ENCODE measurements at places on chromosomes 6 and 20.

DNA sequence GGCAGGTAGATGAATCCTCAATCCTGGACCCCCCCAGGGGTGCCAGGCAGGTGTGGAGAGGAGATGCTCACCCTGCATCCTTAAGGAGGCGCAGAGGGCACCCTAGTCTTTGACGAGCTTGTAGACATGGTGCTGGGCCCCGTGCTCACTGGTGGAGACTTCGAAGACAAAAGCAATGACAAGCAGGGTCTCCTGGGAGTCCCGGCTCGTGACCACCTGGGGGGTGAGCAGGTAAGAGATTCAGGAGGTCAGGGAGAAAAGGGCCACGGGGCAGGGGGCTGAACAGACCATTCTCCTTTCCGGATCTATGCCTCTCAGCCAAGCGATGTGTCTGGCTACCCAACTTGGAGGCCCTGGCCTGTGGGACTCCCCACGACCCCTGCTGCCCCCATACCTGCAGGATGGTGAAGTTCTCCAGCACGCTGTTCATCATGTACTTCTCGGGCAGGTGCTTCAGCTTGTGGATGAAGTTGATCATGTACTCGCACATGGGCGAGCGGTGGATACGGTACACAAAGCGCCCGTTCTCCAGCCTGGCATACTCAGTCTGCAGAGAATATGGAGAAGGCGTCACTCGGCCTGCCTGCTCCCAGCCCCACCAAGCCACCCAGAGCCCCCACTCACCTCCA lies 6.9 kb downstream of the RPL10A start:
- no peak for DNase-seq

- DNase-seq = no peak
Observed at GRCh38 chr6:107662333-107662732, 161.8 kb downstream of the SCML4 start.

DNA sequence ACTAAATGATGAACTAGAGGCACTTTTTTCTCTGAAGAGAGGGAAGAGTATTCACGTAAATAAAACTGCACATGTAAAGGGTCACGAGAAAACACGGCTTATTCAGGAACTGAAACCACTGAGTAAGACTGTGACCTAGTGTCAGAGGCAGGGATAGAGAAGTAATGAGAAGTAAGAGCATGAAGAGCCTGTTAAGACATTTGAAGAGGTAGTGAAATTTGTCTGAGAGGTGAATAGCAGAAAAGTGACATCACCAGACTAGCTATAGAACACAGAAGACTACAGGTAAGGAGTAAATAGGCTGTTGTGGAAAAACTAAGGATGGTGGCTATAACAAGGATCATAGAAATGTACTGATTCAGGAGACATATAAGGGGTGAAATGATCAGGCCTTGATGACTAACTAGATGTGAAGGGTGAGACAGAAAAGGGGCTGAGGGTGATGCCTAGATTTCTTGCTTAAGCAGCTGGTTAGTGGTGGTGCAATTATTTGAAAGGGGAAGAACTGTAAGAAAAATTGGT lies 76.8 kb downstream of the REV3L start:
- DNase-seq = no peak

DNA sequence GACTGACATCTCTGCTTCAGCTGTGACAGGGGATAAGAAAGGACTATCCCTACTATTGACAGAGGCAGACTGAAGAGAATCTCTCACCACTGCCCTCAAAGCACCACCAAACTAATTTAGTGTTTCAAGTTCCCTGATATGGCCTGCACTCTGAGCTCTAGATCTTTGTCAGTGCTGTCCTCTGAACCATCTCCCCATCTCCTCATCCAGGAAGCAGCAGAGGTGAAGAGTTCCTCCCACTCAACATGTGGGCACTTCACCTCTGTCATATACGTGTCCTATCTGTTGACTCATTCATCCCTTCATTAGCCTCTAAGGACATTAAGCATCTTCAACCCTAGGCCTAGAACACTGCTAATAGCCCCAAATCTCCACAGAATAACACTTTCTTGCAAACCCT lies 14.1 kb downstream of the FAM210B start:
- DNase-seq = no peak

- DNase-seq = no peak
Observed at GRCh38 chr20:62413896-62414481, 6.9 kb upstream of the CABLES2 start.

DNA sequence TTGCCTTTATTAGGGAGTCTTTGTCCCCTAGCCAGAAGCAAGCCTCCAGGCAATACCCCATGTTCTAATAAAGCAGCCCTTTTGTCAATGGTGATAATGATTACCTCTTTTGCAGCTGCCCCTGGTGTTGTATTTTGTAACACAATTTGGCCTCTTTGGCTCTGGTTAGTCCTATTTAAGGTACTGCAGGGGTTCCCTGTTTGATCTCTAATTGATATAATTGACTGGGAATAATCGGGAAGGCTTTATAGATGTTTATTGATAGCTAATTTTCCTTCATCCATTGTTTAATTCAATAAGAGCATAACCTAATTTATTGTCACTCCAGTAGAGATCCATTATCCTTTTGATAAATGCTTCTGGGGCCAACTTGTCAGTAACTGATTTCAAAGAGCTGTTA lies 537.2 kb downstream of the PKHD1 start:
- no peak for DNase-seq

DNA sequence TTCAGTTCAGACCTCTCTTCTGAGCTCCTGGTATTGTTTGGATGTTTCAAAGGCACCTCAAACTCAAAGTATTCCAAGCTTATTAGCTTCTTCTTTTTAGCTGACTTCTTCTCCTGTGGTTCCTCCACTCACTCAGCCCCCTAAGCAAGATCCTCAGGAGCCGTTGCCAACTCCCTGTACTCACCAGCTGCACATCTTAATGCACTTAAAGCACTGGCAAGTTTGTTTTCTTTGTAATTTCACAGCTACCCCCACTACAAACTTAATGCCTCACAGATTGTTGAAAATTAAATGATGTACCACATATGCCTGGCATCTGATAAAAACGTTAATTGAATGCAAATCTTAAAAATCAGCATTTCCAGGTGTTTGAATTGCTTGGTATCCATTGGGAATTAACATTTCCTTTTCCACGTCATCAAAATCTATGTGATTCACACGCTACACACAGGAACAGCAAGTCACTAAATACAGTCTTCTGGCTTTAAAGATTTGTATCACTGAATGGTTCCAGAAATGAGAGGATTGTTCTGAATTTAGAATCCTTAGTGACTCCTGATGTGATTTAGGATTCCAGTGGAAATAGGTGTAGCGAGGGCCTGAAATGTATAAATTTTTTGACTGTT lies 24.5 kb downstream of the CALHM6 start:
- DNase-seq = no peak

GRCh38 chr6:82687855-82688254 lies 324.2 kb downstream of the TPBG start:
- DNase-seq = no peak

- DNase-seq = no peak
Observed at GRCh38 chr20:58071298-58071697, 157.2 kb downstream of the ANKRD60 start.

DNA sequence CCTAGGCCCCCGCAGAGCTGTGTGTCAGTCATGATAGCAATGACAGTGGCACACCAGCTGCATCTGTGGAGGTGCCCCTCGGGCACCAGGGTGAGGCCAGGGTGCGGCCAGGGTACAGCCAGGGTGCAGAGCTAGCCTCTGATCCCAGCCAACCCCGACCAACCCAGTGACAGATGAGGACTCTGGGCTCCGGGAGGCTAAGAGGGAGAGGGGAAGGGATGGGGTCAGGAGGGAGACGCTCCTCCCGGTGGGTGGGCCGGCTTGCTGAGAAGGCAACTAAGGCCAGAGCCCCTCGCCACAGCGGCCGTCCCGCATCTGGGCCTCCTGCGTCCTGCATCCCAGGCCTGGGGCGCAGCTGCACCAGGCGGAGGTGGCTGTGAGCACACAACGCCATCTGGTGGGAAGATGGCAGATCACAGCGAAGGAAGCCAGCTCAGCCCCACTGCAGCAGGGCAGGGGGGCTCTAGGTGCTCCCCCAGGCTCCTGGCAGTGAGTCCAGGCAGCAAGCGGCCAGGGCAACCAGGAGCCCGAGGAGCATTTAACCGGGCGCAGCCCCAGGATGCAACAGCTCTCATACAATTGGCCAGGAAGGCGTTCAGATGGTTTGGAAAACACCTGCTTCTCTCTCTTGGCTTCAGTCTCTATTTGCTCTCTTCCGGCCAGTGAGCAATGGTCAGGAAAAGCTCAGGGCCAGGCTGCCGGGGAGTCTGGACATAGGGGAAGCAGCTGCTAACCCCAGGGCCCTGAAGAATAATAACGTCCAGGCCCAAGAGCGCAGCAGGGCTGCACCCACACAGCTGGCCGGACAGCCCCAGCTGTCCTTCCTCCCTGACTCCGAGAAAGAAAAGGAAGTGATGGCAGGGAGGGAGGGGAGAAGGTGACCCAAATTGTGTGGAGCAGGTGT lies 169.4 kb downstream of the TAF4 start:
- DNase-seq = no peak

DNA sequence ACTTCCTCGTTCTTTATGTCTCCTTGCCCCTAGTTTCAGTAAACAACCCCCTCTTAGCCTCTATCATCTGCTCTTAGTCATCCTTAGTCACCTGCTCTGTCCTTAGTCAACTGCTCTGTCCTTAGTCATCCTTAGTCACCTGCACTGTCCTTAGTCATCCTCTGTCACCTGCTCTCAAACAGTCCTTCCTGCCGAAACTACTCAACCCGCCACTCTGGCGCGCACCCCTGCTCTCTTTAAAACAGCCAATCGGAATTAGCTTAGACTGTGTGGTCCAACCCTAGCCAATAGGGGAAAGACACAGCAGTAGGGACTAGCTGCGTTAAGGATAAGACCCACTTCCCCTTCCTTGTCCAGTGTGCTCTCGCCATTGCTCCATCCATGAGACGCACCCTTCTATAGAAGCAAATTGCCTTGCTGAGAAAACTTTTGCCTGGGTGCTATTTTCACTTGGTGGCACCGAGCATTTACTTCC lies 73.9 kb downstream of the BACH2 start:
- no peak for DNase-seq

DNA sequence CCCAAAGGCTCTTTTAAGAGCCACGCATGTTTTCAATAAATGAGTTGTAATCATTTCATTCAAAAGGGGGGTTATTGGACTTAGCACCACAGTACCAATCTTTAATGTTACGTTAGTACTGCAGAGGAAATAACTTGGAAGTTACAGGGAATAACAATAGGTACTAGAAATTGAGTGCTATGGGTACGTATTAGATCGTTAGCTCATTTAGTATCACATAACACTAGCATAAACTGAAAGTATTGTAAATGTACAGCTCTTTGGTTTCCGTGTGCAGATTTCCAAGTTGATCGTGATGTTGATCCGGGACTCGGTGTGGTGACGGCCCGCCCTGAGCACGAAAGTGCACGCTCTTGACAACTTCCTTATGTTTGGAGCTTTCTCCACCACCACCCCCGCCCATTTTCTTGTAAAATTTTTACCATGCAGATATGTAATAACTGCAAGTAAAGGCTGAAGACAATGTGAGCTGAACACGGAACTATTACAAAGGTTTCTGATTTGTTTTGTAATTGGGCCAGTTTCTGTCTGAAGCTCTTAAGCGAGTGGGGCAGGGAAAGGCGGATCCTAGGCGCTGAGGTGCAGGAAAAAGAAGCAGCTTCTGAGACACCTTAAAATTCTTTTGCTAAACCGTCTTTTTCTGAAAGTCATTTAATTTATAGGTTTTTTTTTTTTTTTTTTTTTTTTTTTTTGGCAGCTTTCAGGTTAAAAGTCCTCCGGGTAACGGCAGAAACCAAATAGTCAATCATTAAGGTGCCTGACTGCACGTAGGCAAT lies 71.5 kb downstream of the HFE start:
- no peak for DNase-seq

GRCh38 chr6:298233-299103 lies 6.2 kb downstream of the DUSP22 start:
- no peak for DNase-seq
